HFFc6 (cell line): ENCODE measurements at places on chromosomes 7 and 10. TPM values are rescaled to one million over a fixed set of nuclear protein-coding genes. Genes with fewer than 3 reads are reported as not detected.

CDK5 gene
- 31.9 to 42.4 TPM (median 38.7 TPM) in 3 replicates for total RNA-seq

CYP3A4 gene
- not detected in 3 replicates for total RNA-seq

WDR11 gene
- total RNA-seq: 34.2 to 38.6 TPM (median 35.6 TPM) in 3 replicates

GSAP gene
- 1.5 to 2.8 TPM (median 2.0 TPM) in 3 replicates for total RNA-seq

PTPN20 gene
- total RNA-seq: not detected in 3 replicates

FFAR4 gene
- not detected in 3 replicates for total RNA-seq

CEP55 gene
- total RNA-seq: 21.5 and 45.9 TPM in 2 replicates

C10orf105 gene
- not detected in 3 replicates for total RNA-seq

LRIT1 gene
- total RNA-seq: not detected in 2 replicates

NKX1-2 gene
- total RNA-seq: not detected in 3 replicates

PARD3 gene
- total RNA-seq: 19.9 and 23.3 TPM in 2 replicates

CPA2 gene
- total RNA-seq: not detected in 3 replicates

RPEL1 gene
- total RNA-seq: not detected in 2 replicates

TFR2 gene
- total RNA-seq: 0.19 to 0.80 TPM (median 0.41 TPM) in 3 replicates

FAM241B gene
- 0.24 TPM in 1 of 3 replicates, not detected in the others for total RNA-seq

SPDYE8 gene
- not detected in 3 replicates for total RNA-seq

UNCX gene
- total RNA-seq: not detected in 3 replicates

SLC16A12 gene
- not detected in 3 replicates for total RNA-seq
